Dermis blood vessel endothelial cell (primary cell): ENCODE measurements at places on chromosomes 1 and 21. TPM values are rescaled to one million over a fixed set of nuclear protein-coding genes. Genes with fewer than 3 reads are reported as not detected.
A peak's percentile ranks its signal among the peaks of the same experiment; 100 is the strongest.

PTGFRN gene
- total RNA-seq, result 71.8 and 76.4 TPM in 2 replicates

NTMT2 gene
- not detected in 2 replicates for total RNA-seq

PLCH2 gene
- total RNA-seq, result under 0.01 and 0.09 TPM in 2 replicates

LIPI gene
- not detected in 2 replicates for total RNA-seq

VWA1 gene
- total RNA-seq, result 12.7 and 45.3 TPM in 2 replicates

C1orf174 gene
- 28.8 and 38.1 TPM in 2 replicates for total RNA-seq

KCNJ9 gene
- not detected in 2 replicates for total RNA-seq

HSD3B2 gene
- not detected in 2 replicates for total RNA-seq

CD34 gene
- total RNA-seq, result 62.4 and 126 TPM in 2 replicates

DNA sequence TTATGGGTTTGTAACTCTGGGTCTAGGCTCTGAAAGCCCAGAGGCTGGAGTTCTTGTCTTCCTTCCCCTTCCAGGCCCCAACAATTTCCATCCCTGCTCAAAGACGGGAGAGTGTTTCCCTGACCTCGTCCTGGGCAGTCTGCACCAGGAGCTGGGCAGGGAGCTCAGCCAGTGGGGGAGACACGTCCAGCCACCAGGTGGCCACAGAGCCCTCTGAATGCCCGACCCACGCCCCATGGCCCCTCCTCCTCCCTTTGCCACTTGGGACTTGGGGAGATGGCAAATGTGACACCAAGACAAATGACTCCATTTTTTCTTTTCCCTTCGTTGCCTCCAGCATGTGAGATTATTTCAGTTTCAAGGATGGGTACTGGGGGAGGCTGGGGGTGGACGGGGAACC lies 159.9 kb upstream of the AJAP1 start:
- no peak for DNase-seq

DNA sequence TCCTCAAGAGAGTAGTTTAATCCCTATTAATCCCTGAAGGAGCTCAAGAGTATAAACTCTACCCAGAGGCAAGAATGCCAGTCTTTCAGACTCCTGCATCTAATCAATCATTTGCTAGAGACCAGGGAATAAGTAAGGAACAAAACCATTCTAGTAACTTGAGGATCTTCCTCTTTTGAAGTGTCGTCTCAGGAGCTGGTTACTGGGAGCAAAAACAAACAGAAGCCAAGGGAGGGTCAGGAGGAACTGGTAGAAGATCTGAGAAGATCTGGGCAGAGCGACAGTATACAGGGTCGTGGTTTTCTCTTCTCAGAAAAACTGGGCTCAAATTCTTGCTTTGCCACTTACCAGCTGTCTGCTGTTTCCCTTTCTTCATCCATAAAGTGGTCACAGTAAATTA lies 69.3 kb downstream of the RPS6KA1 start:
- DNase-seq, result no peak

DNA sequence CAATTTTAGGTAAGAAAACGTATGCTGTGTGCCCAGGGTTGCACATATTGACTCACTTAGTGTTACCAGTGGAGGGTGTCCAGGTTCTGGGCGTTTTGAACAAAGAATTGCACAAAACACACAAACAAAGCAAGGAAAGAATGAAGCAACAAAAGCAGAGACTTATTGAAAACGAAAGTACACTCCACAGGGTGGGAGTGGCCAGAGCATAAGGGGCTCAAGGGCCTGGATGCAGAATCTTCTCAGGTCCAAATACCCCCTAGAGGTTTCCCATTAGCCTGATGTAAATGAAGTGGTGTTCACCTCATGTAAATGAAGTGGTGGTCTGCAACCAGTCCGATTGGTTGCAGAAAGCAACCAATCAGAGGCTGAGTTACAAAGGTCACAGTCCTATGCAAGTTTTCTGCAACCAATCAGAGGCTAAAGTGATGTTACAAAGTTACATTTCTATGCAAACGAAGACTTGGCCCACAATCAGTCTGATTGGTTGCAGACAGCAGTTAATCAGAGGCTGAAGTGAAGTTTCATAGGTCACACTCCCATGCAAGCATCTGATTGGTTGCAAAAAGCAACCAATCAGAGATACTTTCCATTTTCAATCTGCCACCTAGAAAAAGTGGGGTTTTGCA lies 228.3 kb downstream of the ST6GALNAC3 start:
- DNase-seq, result no peak

DNA sequence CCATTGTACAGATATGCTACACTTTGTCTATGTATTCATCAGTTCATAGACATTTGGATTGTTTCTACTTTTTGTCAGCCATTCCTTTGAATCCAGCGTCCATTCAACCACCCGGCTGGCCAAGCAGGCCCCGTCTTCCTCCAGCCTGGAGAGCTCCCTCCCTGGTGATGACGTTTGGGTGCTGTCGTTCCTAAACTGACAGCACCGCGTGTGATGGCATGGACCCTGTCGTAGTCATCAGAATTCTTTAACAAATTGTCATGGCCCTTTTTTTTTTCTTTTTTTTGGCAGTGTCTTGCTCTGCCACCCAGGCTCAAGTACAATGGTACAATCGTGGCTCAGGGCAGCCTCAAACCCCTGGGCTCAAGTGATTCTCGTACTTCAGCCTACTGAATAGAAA lies 138.6 kb upstream of the ERRFI1 start:
- DNase-seq, result no peak

DNA sequence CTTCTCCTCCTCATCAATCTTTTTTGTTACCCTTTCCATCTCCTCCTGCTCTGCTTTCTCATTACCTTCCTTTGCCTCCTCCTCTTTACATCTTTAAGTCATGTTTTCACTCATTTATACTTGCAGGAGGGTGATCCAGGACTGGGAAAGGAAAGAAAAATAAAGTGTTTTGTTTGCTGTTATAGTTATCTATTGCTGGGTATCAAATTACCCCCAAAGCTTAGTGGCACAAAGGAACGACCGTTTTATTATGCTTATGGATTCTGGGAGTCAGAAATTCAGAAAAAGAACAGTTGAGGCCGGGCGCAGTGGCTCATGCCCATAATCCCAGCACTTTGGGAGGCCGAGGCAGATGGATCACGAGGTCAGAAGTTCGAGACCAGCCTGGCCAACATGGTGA lies 12.5 kb upstream of the AGO4 start:
- no peak for DNase-seq

DNA sequence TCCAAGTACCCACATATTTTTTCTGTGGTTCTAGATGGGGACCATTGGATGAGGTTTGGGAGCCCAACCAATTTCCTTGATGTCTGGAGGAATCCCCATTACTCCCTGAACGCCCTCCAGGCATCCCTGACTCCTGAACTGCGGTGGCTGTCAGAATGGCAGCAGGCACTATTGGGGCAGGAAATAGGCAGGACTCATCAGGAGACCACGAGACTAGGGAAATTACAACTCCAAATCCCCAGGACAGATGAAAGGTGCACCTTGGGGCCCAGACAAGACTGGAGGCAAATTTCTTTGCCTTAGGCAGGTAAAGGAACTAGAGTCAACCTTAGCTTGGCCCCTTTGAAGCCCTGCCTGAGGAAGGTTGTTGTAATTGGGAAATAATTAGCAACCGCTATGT lies 1.1 kb downstream of the CGN start:
- DNase-seq, result no peak

- DNase-seq, result no peak
Measured at GRCh38 chr1:2385606-2386280, 5.6 kb downstream of the MORN1 start.

- no peak for DNase-seq
Measured at GRCh38 chr1:222329493-222330045, 218.3 kb downstream of the HHIPL2 start.

DNA sequence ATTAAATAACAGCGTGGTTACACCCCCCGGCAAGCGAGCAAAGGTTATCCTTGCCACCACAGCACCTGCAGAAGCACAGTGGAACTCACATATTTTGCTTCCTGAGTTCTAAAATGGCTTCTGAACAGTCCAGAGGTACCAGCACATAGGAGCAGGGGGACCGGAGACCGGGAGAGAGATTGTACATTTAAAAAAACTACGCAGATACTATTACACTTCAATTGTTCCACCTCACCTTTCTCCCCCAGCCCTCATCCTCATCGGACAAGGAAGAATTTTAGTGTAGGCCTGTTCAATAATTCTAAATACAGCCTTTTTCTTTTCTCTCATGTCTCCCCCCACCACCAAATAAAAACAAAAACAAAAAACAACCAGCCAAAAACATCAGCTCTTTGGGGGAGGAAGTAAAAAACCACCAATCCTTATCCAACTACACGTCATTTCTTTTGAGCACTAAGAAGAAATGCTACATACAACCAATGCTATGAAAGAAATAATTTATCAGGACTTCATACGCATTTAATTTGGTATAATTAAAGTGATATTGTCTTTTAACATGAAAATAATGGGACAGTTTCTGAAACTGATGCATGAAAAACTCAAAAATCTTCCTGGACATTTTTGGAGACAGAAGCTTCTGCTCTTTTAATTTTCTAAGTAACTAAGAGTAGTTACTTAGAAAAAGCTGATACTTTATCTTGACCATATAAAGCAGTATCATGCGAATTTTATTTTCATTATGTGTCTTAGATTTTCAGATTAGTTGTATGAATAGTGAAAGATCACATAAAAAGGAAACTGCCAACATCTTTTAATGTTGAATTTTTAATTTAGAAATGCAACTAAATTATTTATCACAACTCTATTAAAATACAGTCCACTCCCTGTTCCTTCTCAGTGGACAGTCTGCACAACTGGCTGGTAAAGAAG lies 9.1 kb downstream of the CDKN2C start:
- peak; percentile 19 for DNase-seq

GRCh38 chr21:31830701-31831100 lies 42.1 kb upstream of the HUNK start:
- DNase-seq, result no peak

DNA sequence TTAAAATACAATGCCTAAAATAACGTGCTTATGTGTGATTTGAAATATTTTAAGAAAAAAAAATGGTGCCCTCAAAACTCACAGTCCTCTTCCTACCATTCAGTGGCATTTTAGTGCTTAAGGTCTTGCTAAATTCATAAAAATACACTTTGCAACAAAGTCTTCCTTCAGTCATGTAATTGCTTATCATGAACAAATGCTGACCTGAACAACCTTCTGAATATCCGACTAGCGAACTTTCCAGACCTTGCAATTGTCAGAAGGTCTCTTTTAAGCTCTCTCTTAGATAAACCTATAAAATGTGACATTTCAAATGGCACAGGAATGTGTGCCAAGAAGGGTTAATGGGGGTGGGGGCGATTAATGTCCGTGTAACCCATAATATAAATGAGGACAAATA lies 858 bp downstream of the BRINP3 start:
- DNase-seq, result no peak

GRCh38 chr1:158654571-158654970 lies 31.9 kb downstream of the SPTA1 start:
- DNase-seq, result peak; percentile 80

DNA sequence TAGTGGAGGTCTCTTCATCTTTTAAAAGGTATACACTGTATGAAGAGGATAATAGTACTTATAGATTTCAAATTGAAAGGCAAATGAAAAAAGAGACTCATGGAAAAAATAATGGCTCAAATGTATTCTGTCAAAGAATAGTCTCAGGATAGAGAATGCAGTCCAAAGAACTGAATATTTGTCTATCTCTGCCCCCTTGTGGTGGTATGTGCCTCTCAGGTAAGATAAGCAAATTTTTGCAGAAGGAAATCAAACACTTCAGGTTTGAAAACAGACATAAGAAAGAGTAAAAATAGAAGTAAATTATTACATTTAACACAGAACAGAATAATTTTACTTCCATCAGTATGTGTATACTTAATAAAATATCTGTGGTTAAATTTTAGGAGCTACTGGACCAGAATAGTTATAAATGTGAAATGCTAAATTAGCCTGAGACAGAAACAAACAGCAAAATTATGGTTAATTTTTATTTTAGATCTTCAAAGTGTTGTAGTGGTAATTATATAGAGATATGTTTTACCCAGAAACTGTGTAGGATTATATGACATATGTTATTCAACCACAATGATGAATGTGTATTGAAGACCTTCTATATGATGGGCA lies 164.4 kb upstream of the PALMD start:
- peak; percentile 83 for DNase-seq

- DNase-seq, result peak; percentile 68
Measured at GRCh38 chr1:51520700-51521248, 1.7 kb upstream of the EPS15 start.
